Activated CD4-positive, alpha-beta T cell treated with anti-CD3 and anti-CD28 coated beads, Interleukin-2, amount 50 U/mL, for 1 hour (primary cell): ENCODE measurements at places on chromosomes 7 and 10.

GRCh38 chr10:96112531-96112930 is 17.6 kb upstream of the ZNF518A start:
- no peak for DNase-seq

- no peak for DNase-seq
Measured at GRCh38 chr10:36669615-36670352, 455.6 kb upstream of the ANKRD30A start.

DNA sequence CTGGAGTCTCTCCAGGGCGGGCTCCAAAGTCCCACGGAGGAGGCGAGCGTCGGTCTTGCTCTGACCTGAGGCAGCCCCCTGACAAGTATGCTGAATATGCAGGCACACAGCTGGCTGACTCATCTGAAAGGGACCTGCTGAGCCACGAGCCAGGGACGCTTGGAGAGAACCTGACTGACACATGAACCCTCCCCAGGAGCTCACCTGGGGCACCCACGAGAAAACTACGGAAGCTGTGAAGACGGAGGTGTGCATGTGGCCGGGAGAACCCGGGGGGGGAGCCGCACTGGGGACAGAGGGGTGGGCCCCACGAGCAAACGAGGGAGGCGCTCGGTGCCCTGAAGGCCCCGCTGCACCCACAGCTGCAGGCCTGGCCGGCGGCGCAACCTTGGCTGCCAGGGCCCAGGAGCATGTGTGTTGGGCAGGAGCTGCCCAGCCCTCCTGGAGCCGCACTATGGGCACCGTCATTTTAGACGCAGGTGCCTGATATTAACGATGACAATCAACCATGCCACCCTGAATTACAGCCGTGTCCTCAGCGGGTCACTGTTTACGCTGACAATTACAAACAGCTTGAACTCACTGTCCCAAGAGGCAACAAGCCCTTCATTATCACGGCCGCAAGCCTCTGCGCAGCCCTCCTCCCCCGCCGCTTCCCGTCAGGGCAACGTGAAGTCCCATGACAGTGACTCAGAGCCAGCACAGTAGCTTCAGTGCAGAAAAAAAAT is 64.7 kb downstream of the DIP2C start:
- no peak for DNase-seq

DNA sequence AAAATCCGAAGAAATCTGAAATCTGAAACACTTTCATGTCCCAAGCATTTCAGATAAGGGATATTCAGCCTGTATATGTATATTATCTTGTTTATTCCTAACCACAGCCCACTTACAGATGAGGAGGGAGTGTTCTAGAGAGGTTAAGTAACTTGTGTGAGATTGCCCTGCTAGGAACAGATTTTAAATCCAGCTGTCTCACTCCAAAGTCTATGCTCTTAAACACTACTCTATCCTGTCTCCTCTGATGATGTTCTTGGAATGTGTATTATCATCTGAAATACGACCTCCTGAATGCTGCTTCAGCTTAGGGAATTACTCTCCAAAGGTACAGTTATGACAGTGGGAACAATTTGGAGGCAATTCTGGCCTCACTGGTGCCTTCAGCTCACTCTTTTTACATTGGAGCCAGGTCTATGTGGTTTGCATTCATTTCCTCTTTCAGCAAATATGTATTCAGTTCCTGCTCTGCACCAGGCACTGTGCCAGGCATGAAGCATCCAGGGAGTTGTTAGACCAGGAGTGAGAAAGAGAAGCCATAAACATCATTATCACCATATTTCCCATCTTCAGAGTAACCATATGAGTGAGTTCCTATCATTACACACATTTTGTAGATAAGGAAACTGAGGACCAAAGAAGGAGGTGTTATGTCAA is 70.2 kb downstream of the NOC3L start:
- no peak for DNase-seq

DNA sequence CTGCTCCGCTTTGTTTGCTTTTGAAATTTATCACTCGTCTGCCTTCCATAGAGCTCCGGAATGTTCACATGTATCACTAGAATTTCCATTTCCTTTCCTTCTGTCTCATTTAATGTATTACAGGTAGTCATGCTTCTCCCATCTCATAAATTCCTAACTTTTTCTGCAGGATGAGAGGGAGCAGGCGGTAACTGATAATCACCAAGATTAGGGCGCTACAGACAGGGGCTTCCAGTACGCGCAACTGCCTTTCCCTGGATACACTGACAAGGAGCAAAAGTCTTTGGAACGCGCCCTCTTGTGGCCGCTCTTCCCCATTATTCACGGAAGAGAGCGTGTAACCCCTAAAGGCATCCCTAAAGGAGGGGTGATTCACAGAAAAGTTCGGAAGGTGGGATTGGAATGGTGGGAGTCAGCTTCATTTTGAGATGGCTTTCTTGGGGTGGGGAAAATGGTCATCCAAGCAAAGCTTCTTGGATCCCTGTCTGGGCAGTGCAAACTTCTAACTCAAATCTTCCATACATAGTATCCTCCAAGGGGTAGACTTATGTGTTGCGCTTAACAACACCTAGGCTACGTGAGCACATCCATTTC is 6.5 kb downstream of the INHBA start:
- DNase-seq, result no peak

DNA sequence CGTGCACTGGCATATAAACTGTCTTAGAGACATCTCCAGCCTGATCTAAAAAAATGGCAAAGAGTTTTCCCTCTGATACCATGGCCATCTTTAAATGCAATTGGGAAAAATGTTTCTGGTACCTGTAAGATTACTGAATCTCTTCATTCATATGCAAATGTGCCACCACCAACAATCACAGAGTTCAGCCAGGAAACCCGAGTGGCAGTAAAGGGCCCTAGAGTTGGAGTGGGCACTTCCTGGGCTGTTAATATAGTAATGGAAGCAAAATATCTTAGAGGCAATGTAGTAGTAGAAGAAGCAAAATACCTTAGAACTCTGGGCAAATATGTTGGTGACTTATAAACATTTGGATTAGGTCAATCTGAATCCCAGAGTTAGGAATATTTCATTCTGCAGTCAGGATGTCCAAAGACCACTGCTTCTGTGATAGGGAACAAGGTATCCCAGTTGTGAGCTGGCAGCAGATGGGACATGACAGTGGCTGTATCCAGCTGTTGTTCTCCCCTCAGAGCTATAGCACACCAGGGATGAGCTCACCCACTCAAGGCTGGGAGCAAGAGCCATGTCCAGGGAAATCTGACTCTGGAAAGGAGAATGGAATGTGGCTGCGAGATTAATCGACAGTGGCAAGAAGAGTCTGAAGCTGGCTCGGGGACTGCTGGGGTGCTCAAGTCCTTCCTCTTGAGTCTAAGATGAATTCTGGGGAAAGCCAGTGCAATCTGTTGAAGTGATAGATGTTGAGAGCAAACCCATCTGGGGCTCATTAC is 332.1 kb downstream of the PHTF2 start:
- DNase-seq, result no peak

DNA sequence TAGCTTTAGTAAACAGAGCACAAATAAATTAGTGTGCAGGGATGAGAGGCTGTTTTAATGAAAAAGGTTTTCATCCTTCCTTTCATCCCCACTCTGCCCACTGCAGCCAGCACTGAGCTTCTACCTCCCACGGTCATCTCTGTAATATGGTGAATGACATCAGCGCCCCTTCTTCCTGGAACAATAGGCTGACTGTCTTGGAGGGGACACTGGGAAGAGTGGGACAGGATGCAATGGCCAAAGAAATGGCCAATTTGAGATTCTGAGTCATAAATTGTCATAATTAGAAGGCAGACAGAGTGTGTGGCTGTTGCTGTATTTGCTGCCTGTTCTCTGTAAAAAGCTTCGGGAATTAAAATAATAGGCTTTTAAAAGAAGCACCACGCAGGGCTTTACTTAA is 126.7 kb upstream of the CALN1 start:
- no peak for DNase-seq

DNA sequence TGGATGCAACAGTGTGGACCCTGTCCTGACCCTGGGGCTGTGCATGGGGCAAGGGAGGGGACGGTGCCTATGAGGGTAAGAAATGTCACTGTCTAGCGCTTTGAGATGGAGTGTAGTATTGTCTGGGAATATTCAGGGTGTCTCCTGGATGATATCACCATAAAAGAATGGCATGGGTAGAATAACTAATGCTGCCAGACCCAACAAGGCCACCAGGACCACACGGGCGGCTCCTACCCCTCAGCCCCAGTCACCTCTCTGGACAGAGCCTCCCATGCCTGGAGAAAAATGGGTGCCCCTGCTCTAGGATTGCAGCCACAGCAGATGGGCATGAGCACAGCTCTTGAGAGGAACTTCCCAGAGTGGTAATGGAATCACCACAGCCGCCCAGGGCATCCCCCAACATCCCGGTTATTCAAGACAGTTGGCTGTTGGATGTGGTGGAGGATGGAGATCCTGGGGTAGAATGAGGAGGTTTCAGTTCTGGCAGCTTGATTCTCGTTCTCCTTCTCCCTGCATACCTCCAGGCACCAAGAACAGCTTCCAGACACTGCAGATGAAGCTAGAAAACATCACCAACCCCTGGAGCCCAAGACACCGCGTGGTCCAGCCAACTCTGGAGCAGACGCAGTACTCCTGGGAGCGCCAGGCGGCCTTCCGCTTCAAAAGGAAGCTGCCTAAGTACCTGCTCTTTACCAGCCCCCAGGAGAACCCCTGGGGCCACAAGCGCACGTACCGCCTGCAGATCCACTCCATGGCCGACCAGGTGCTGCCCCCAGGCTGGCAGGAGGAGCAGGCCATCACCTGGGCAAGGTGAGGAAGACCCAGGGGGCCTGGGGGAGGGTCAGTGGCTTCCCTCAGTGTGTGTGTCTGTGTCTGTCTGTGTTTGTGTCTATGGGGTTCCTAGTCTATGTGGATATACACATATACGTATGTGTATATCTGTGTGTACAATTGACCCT is 6.2 kb downstream of the AOC1 start:
- no peak for DNase-seq

- no peak for DNase-seq
Measured at GRCh38 chr7:107505997-107506673, 36.3 kb downstream of the GPR22 start.

- no peak for DNase-seq
Measured at GRCh38 chr10:77638321-77639101, 903 bp upstream of the KCNMA1 start.

- no peak for DNase-seq
Measured at GRCh38 chr7:38858259-38858884, 50.6 kb downstream of the VPS41 start.

DNA sequence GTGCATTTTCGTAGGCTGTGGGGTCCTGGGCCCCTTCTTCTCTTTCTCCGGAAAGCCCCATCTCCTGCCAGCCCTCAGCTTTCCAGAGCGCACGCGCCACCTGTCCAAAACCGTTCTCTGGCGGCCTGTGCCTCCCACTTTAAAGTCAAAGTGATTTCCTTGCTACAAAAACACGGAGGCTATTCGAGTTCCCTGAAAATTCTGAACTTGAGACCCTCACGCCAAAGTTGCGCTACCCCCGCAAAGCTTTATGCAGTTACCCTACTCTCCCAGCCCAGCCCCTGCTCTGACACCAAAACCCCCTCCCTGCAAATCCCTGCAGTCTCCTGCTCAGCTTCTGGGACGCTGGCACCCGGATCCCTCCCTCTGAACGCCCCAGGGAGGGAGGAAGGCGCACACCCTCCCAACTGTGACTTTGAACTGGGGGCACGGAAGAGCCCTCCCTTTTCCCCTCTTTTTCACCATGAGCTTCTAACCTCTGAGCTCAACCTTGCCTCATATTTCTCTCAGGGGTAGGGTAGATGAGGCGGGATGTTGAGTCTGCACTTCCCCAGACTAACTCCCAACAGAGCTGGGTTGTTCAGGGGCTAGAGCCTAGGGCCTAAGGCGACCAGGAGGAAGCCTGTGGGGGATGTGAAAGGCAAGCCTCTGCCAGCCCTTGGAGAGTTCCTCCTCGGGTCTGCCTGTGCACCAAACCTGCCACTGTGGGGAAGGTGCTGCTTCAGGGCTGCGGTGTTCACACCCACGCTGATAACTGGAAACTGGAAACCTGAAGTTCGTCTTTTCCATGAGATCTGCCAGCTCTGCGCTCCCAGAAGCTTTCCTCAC is 2.7 kb upstream of the PAX4 start:
- no peak for DNase-seq

- no peak for DNase-seq
Measured at GRCh38 chr7:93043385-93043985, 74.3 kb downstream of the SAMD9 start.

DNA sequence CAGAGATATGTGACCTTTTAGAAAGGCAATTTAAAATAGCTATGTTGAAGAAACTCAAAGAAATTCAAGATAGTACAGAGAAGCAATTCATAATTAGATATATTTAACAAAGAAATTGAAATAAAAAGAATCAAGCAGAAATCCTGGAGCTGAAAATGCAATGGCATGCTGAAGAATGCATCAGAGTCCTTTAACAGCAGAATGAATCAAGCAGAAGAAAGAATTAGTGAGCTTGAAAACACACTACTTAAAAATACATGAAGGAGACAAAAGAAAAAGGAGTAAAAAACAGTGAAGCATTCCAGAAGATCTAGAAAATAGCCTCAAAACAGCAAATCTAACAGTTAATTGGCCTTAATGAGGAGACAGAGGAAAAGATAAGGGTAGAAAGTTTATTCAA is 20.0 kb downstream of the ZPBP start:
- no peak for DNase-seq

GRCh38 chr10:63549810-63550209 is 28.6 kb downstream of the REEP3 start:
- DNase-seq, result no peak

DNA sequence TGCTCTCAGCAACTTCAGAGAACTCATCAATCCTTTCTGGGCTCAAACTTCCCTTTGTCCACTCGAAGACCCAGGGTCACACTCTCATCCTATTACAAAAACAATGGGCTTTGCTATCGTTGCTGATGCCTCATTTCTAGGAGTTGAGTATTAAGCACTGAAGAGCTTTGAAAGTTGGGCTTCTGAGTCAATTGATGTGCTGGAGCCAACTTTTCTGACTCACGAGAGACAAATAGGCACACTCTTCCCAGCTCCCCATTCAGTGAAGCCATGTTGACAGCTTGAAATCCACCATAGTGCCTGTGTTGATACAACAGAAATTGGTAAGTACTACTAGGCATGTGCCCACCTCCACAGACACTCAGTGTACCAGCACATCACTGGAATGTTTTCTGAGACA is 97.5 kb upstream of the PRSS58 start:
- no peak for DNase-seq

GRCh38 chr7:12965767-12966166 is 278.3 kb downstream of the ARL4A start:
- DNase-seq, result no peak

DNA sequence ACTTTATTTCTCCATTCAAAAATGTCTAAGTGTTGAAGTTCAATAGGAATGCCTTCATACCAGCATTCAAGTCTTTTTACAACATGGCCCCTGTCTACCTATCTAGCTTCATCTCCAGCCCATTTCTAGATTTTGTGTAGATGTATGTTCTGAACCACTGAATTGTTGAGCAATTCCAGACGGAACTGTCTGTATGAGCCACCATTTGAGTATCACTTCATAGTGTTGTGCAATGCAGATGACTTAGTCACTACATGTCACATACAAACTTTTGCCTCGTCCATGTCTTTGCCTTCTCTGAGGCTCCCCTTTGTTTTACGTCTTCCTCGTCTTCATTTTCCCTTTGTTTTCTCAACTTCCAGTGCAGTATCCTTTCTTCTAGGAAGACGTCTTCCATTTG is 118.1 kb downstream of the INHBA start:
- DNase-seq, result no peak

- no peak for DNase-seq
Measured at GRCh38 chr10:48399551-48399950, 93.1 kb downstream of the MAPK8 start.
